ENCODE measurements at places on chromosomes 4 and X.

DNA sequence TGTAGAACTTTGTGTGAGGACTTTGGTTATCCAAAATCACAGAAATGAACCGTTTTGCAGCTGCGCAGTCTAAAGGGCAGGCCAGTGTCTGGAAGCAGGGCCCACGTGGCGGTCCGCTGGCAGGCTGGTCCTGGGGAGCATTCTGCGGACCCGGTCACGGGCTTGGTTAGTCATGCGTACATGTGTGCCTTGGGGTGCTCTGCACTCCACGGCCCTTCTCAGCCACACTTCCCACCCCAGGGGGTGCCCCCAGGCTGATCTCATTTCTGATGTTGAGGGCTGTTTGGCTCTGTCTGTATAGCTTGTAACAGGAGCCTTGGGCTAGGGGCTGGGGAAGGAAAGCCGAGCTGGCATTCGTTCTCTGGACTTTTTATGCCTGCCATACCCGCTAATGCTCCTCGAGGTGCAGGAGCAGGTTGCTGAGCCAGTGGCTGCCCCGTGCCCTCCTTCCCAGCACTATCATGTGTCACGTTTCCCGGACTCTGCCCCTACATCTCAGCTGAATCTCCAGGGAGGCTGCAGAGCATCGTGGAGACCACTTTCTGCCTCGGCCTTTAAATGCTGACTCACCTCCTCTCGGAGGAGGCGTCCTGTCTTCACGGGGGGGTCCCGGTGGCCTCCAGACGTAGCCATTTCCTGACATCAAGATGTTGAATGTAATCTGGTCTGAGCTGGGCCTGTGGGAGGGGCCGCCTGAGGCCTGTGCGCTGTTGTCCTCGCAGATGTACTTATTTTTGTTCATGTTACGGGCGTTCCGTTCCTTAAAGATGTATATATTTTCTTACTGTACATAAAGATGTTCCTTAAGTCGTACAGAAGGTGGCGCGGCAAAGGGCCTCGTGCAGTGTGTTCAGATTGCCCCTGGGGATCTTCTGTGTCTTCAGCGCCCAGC is 11.4 kb upstream of the TADA2B start:
- no peak for DNase-seq

GRCh38 chr4:39994406-39994805 is 16.7 kb upstream of the PDS5A start:
- DNase-seq: no peak

- DNase-seq: no peak
Observed at GRCh38 chrX:153821066-153821465, 9.3 kb downstream of the PDZD4 start.

DNA sequence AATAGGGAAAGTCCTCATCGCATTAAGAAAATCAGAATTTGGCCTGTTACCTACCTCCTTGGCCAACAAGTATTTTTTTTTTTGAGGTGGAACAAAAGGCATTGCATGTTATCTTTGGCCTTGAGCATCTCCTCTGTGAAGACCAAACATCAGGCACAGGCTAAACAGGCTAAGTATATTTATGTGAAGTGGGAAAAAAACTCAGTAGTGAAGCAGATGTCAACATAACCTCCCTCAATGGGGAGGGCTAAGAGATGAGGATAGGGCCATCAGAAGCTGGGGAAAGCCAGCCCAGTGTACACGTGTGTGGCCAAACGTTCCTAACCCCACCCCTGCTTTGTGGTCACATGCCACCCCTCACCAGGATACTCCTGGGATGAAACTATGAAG is 102.5 kb downstream of the FNIP2 start:
- no peak for DNase-seq

DNA sequence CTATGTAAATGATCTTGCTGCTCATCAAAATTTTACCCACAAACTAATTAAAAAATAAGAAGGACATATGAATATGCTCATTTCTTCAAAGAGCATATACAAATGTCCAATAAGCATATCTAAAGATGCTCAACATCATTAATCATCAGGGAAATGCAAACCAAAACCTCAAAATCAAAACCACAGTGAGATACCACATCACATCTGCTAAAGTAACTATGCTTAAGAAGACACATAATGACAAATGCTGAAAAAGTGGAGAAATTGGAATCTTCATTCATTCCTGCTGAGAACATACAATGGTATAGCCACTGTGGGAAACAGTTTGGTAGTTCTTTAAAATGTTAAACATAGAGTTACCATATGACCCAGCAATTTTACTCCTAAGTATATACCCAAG is 81.9 kb downstream of the AFF2 start:
- DNase-seq: no peak

DNA sequence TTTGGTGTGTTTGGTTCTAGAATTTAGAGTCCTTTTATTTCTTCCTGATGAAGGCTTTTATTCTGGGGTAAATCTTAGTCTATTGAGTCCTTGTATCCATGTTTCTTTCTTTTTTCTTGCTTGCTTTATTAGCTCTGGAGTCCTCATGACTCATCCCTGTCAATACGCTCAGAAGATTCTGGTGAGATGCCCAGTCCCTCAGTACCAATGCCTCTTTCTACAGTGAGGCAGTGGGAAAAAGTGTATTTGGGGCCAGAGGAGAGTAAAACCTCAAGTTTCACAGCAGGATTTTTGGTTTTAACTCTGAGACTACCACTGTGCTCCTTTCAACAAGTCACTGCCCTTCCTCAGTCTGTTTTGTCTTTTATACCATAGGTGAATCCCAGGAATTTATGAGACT is 368.0 kb downstream of the GBA3 start:
- no peak for DNase-seq
